GM12864 (cell line): ENCODE measurements at places on chromosomes 16 and 17.

DNA sequence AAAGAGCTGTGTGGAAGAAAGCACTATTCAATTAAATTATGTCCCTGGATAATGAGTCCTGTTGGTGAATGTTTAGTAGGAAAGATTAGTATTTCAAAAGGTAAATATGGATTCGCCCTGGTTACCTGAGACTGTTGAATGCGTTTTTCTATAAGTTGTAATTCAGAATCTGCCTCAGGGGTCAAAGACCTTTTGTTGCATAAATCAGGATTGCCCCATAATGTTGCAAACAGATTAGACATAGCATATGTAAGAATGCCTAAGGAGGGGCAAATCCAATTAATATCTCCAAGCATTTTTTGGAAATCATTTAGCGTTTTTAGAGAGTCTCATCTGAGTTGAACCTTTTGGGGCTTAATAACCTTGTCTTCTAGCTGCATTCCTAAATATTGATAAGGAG lies 70.1 kb upstream of the ARL4D start:
- no peak for DNase-seq

GRCh38 chr17:31733326-31733725 lies 125.7 kb downstream of the COPRS start:
- no peak for DNase-seq

DNA sequence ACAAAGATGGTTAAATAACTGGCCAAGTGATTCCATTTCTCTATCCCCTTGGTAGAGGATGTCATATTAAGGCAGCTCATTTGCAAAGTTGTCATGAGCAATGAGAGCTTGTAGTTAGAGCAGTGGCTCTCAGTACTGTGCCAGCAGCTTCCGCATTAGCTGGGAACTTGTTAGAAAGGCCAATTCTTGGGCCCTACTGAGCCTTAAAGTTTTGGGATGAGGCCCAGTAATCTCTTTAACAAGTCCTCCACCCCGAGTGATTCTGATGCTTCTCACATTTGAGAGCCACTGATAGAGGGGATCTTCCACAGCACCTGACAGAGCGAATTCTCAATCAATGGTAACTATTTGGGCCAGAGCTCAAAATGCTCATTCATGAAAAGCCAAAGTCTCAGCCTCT lies 20.2 kb upstream of the CCL1 start:
- DNase-seq: no peak

DNA sequence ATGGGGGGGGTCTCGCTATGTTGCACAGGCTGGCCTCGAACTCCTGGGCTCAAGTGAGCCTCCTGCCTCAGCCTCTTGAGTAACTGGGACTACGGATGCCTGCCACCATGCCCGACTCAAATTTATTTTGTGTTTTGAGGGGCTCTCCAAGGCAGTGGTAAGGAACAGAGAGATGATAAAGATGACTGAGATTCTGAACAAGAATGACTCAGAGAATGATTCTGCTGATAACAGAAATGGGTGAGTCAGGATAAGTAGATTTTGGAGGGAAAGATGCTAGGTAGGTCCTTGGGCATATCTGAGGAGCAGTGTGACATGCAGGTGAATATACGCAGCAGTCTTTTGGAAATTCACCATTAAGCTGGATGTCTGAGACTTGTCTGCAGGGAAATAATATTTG lies 2.6 kb downstream of the TMEM220 start:
- no peak for DNase-seq

- DNase-seq: no peak
Observed at GRCh38 chr17:32517982-32518381, 31.2 kb downstream of the CDK5R1 start.

GRCh38 chr17:75178453-75178852 lies 4.3 kb downstream of the SUMO2 start:
- no peak for DNase-seq

DNA sequence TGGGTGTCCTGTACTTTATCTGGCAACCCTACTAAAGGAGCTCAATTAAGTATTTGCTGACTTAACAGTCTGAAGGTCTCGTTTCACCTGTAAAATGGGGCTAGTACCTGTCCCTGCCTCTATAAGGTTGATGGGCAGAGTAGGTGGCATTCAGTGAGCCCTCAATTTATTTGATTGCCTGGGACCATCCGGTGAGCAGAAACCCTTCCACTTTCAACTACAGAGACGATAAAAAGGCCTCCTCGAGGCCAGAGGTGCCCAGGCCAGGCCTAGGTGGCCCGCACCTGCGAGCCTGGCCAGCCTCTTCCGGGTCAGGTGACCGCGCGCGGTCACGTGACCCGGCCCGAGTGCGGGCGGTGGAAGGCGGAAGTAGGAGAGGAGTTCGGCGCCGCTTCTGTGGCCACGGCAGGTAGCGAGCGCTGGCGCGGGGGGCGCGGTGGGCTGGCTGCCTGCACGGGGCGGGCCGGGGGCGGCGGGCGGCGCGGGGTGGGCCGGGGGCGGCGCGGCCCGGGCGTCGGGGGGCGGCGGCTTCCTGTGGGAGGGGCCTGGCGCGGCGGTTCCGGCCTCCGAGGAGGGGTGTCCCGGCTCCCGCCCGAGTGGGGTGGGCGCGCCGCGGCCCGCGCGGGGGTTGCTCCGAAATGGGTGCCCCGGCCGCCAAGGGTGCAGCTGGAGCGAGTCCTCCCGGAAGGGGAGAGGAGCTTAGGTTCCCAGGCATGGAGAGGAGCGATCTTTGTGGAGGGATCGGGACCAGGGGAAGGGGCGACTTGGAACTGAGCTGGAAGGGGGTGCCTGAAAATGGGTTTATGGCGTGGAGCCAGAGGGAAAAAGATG lies at the start of gene WWP2:
Gene WWP2 (plus strand): TSS at position 350 of the 831 bp plus-strand sequence. CDS start 24,679 bp downstream, outside the sequence.
- peak; percentile 36 for DNase-seq

DNA sequence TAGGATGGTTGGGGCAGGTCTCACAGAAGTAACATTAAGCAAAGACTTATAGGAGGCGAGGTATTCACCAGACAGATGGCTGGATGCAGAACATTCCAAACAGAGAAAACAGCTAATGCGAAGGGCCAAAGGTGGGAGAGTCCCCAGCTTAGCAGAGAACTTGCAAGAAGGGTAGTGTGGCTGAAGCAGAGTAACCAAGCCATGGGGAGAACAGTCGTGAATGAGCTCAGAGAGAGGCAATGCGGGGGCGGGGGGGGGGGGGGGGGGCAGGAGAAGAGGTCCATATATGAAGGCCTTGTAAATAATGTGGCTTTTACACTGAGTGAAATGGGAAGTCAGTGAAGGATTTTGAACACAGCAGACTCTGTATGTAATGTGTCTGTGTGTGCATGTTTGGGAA lies 81.3 kb downstream of the SMG6 start:
- no peak for DNase-seq

- DNase-seq: no peak
Observed at GRCh38 chr17:63722403-63722802, 19.2 kb downstream of the STRADA start.

DNA sequence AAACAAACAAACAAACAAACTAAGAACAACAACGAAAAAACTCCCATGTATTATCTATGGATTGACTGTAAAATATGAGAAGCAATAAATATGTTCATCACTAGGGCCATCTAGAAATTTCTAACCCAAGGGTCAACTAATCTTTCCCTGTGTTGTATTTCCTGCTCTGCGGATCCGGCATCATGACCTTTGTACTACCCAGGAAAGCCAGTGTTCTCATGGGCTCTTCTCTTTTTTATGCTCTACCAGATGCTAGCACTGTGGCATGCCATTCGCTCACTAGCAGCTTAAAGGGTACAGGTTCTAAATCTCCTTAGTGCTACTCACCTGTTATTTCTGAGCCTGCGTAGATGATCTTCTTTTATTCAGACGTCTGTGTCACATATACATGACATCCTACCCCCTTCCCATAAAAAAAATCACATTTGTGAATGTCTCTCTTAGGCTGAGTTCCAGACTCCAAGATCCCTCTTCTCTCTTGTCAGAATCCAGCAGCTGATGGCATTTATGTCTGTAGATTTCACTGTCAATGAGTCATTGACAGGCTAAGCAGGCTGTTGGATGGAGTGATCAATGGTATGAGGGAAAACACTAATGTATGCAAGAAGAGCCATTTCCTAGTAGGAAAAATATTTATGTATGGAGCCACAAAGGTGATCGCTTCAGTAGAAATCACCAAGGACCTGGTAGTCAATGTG lies 100.0 kb downstream of the WWOX start:
- DNase-seq: no peak

DNA sequence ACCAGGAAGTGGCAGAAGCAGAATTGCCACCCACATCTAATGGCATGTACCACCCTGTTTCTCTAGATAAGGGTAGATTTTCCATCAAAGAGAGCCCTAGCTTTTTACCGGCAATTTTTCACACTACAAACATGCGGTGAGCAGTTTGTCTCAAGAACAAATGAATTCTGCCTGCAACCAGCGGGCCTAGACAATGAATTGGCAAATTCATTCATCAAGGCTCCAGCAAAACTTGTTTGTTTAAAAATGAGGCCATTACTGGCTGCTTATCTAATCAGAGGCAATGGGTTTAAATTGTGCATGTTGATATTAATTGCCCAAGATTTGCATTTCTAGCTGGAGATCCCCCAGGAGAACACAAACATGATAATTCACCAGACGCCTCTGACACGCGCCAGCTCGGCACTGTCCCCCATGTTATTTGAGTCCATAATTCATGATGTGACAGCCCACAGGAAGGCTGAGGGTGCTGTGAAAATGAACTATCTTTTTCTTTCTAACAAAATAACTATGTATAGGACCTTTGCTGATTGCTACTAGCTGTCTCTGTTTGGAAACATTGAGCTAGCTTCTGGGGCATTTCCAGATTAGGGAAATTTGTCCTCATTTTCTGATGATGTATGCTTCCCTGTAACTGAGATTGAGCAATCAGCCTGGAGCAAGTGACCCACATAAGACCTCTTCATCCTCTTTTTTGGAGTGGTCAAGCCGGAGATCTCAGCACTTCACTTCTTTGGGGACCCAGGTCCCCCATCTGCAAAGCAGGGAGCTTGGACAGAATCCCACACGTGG lies 80.8 kb downstream of the CNGB1 start:
- no peak for DNase-seq

DNA sequence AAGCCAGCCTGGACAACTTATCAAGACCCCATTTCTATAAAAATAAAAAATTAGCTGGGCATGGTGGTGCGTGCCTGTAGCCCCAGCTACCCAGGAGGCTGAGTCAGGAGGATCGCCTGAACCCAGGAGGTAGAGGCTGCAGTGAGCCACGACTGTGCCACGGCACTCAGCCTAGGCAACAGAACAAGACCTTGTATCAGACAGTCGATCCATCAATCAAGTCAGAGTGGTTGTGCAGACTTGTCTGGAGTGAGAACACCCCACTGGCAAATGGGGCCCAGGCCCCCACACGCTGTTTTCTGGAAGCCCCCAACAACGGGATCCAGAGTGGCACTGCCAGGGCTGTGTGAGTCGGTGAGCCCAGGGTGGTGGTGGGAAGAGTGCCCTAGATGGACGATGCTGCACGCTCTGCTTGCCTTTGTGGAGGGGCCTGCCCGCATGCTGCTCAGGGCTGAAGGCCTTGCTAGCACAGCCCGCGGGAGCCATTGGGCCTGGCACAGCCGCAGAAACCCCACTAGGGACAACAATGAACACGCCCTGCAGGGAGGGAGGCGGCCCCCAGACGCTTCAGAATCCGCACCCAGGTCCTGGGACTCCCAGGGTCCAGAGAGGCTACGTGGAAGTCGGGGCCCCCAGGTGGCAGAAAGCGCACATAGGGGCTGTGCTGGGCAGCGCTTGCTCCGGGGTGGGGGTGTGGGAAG lies 80.1 kb upstream of the GNG13 start:
- DNase-seq: no peak

DNA sequence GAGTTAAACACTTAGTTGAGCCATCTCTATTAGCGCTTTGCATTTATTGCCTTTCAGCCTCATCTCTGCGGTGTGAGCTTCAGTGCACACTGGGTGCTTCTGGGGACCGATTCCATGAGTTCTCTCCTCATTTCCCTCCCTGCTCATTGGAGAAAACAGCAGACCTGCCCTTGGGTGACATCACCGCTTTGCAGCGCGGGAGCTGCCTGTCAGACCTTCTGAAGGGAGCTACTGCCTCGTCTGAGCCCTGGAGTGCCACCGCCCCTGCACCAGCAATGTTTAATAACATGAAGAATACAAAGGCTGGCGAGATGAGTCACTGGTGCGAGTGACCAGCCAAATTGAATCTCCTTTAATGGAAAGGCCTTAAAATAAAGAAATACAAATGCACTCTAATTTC lies 30.2 kb upstream of the CPPED1 start:
- DNase-seq: no peak

- no peak for DNase-seq
Observed at GRCh38 chr17:10268005-10268404, 69.6 kb upstream of the GAS7 start.

GRCh38 chr17:66767154-66767933 lies 67.6 kb upstream of the CACNG5 start:
- no peak for DNase-seq

DNA sequence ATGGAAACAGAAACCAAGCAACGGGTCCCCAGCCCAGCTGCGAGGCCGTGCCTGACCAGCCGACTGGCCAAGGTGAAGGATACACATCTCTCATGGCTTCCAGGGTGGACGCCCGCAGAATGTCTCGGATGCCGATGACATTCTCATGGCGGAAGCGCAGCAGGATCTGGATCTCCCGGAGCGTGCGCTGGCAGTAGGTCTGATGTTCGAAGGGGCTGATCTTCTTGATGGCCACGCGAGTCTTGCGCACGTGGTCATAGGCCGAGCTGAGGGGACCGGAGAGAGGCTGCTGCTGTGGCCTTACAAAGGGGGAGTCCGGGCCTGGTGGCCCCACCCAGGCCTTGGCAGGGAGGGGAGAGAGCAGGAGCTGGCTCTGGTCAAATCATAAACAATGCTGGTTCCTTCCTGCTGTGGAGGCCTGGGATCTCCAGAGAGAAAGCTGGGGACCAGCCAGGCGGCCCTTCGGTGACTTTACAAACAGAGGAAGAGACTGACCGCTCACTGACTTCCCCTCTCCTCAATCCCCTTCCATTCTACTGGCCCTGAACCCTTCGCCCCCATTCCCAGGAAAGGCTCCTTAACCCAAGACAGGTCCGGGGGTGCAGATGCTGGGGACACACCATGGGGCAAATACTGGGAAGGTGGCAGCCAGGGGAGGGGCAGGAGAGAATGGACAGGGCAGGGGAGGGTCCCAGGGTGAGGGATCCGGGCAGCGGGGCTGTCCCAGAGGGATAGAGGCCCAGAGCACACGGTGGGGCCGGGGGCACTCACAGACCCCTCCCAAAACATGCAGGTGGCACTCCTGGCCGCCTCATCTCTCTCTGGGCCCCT lies 1.1 kb downstream of the MAPK3 start:
- DNase-seq: no peak

- no peak for DNase-seq
Observed at GRCh38 chr16:56608876-56609462, 585 bp downstream of the MT2A start.

GRCh38 chr16:19860166-19861041 lies 24.2 kb downstream of the GPRC5B start:
- no peak for DNase-seq

GRCh38 chr16:11500700-11501346 lies 85.9 kb downstream of the LITAF start:
- no peak for DNase-seq
